OCI-LY7 (cell line): ENCODE measurements at places on chromosomes 6 and 20. TPM values are rescaled to one million over a fixed set of nuclear protein-coding genes. Genes with fewer than 3 reads are reported as not detected.

Gene ERVFRD-1
- total RNA-seq, result not detected in 2 replicates

Gene RAB32
- not detected in 2 replicates for total RNA-seq

Gene EYA2
- not detected in 2 replicates for total RNA-seq

Gene COL21A1
- total RNA-seq, result not detected in 2 replicates

Gene ADGRG6
- total RNA-seq, result not detected in 2 replicates

Gene SNAP25
- not detected in 2 replicates for total RNA-seq

DNA sequence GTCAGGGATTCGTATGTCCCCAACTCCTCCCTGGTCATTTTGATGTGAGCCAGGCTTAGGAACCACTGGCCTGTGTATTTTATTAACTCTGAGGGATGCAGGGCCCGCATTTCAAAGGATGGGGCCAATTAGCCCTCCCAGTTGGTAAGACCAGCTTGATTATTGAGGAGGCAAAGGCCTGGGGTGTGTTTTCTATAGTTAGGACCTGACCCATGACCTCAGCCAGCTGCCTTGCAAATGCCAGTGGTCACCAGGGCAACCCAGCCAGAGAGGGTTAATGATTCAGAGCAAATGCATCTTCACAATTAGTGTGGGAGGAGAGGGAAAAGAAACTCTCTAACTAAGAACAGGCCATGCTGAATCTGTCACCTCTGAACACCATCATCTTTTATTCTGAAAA, 835.4 kb downstream of the MAFB start:
- no peak for DNase-seq

DNA sequence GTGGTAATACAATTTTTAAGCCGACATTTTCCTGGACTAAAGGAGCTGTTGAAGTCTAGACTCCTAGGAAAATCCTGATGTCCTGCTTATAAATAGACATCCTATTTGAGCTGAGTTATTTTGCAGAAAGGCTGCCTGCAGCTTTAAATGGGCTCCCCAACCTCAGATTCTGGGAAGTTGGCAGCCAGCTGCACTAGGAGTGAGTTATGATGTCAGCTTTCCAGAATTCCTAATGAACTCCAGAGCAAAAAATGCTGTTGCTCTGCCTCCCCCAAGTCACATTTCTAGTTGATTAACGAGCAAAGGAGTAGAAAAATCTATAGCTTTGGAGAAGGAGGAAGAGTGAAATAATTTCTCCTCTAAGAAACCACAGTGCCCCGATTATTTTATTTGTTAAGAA, 346.3 kb upstream of the SULF2 start:
- DNase-seq, result no peak

DNA sequence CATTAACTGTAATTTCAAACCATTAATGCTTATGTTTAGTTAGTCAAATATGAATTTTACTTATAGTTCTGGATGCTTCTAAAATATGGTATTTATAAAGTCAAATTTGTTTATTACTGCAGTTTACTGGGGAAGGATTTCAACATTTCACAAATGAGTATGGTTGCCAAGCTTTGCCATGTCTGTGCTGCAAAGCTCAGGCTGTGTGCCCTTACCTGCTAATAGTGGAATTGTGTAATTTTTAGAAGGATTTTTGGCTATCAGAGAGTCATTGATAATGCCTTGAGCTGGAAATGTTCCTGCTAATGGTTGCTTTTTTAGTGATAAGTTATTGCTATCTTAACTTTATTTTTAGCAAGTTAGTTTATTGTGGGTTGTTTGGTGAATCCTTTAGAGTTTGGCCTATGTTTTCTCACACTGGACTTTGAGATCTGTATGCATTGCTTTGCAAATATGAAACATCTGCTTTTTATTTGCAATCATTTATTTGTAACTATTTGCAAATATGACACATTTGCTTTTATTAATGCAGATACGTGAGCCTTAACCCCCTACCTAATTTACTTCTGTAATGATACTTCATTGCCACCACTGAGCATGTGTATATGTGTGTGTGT, 105.8 kb downstream of the CD109 start:
- DNase-seq, result no peak

DNA sequence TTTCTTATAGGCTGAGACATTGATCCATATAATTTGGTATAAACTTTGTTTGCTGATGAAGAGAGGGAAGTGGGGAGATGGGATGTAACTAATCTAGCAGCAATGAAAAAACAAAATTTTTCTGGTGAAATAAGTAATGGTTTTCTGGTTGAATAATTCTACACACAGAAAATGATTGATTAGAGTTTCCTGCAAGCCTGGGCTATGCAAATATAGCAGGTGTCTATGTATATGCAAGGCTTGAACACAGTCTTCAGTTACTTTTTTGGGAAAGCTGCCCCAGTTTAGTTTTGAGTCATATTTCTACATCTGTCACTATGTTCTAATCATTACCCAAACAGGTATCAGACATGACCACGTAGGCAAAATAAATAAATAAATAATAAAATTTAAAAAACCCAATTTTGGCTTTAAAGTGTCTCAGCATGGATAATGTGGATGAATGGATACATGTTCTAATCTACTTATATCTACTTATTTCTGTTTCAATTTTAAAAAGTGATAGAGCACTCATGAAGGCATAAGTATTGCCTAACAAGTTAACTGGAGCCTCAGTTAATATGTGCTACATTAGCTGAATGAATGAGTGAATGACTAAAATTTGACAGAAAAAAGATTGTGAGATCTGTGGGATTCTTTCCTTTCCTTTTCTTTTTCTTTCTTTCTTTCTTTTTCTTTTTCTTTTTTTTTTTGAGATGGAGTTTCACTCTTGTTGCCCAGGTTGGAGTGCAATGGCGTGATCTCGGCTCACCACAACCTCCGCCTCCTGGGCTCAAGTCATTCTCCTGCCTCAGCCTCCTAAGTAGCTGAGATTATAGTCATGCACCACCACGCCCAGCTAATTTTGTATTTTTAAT, 37.2 kb upstream of the TFB1M start:
- peak; percentile 79 for DNase-seq

GRCh38 chr20:58028123-58028522, 200.3 kb downstream of the ANKRD60 start:
- no peak for DNase-seq

DNA sequence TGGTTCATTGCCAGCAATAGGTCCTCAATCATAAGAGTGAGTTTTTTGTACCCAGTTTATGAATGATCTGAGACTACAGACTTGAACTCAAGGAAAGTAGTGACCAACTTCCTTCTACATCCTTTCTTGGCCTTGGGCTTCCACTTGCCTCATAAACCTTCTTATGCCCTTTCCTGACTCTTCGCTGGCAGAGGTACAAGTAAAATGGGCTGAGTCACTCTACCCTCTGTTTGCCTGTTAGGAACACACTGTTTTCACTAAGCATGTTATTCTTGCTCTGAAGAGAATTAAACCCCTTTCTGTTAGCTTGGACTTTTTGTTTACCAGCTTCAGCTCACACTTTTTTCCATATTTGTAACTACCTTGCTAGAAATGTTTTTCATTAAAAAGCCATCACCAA, 74.4 kb downstream of the PKHD1 start:
- no peak for DNase-seq

- no peak for DNase-seq
These were observed 44.2 kb upstream of the RIPPLY2 start for GRCh38 chr6:83808926-83809325.

DNA sequence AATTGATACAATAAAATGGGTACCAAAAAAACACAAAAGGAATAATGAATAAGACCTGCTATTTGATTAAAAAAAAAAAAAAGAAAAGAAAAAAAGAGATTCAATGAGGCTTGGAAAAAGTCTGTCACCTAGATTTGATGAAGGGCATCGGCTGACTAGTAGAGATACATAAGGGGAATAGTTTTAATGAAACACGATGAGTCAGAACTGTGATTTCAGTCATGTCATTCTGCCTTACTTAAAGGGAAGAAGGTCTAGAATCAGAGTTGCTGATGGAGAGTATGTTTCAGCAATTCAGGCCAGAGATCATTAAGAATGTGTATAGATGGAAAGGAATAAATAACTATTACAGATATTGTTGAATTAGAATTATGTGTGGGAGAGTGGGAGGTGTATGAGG, 565.9 kb upstream of the RNF217 start:
- no peak for DNase-seq

GRCh38 chr6:165605901-165606739, 56.9 kb downstream of the PDE10A start:
- DNase-seq, result no peak

- DNase-seq, result peak; percentile 36
These were observed 1.7 kb downstream of the NUDT3 start for GRCh38 chr6:34390531-34391472.

- peak; percentile 83 for DNase-seq
These were observed 23.2 kb downstream of the RBCK1 start for GRCh38 chr20:431012-431904.

GRCh38 chr6:81940451-81940985, 188.0 kb upstream of the TENT5A start:
- DNase-seq, result no peak

DNA sequence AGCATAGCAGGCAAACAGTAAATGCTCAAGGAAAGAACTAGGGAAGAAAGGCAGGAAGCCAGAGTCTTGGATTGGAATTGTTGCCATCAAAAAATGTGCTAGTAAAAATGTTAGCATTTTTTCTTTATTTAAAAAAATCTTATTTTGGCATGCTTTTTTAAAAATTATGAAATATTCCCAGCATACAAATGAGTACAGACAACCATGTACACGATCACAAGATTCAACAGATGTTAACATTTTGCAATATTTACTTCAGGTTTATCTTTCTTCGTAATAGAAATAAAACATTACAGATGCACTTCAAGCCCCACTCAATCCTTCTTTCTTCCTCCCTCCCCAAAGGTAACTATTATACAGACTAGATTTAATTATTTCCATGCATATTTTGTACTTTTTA, 27.4 kb upstream of the NOP56 start:
- no peak for DNase-seq

DNA sequence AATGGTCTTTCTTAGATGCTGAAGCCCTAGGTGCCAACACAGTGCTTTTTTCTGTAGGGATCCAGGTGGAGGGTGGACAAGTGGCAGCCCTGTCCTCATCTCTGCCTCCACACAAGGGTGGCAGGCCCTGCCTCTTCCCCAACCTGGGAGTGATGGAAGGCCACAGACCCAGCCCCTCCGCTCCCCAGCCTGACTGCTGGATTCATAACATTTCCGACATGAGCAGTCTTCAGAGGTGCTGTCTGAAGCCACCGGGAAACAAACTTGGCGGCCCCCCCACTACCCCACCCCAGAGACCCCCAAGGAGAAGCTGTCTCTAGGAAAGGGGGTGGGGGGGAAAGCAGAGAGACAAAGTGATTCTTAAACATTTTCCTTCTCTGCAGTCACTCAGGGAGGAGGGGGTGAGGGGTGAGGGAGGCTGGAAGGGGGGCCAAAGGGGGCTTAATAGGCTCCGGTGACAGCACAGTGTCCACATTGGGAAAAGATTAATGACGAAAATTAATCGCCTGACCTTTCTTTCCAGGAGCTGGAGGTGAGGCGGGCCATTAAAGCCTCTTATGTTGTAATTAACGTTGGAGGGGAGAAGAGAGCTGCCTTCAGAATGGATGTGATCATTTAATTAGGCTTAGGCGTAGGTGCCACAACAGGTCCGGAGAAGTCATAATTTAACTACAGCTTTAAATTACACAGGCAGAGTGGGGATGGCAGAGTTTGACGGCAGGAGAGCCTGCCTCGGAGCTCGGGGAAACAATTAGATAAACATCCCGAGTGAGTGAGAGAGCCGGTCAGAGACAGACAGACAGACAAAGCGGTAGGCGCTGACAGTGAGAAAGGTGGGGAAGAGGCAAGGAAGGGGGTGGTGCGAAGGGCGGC, 76.8 kb upstream of the FOXP4 start:
- no peak for DNase-seq

- no peak for DNase-seq
These were observed 2.4 kb upstream of the IL22RA2 start for GRCh38 chr6:137175868-137176245.

GRCh38 chr6:139881236-139881635, 506.8 kb upstream of the CITED2 start:
- no peak for DNase-seq

DNA sequence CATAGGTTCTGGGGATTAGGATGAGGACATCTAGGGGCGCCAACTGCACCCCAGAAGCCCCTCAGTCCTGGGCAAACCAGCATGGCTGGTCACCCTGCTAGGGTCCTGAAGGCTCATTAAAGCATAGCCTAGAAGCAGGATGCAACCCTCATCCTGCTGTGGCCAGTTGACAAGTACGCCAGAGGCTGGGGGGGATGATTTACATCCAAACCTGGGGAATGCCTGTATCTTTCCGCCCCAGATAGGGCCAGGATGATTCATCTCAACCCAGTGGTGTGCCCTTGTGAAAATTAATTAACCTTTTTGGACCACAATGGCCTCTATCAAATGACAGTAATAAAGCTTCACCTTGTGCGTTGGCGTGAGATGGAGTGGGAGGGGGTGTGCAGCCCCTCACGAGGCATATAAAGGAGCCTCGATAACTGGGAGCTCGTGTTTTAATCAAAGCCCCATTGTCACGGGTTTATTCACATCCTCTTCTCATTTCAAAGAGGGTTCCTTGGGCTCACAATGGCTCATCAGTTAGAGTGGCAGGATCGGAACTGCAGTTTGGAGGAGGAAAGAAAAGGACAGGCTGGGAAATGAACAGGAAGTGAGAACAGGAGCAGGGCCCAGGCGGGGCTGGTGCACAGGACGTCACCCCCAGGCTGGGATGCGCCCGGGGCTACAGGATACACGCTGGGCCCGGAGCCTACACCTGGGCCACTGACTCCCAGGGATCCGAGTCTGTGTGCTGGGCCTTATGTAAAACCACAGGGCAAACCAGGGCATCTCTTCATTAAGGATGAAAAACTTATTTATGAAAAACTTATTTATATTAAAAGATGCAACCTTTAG, 121.8 kb upstream of the PHACTR3 start:
- DNase-seq, result no peak

GRCh38 chr20:58584051-58584824, 66.8 kb upstream of the STX16 start:
- DNase-seq, result no peak

GRCh38 chr6:44270526-44271405, 516 bp downstream of the TMEM151B start:
- DNase-seq, result no peak

- no peak for DNase-seq
These were observed 132.2 kb downstream of the ZMYND8 start for GRCh38 chr20:47224300-47224791.

DNA sequence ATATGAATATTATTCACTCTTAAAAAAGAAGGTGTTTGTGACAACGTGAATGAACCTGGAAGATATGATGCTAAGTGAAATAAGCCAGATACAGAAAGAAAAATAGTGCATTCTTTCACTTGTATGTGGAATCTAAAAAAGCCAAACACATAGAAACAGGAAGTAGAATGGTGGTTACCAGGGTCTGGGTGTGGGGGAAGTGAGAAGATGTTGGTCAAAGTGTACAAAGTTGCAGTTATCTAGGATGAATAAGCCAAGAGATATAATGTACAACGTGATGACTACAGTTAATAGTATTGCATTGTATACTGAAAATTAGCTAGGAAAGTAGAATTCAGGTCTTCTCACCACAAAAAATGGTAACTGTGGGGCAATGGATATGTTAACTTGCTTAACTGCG, 151.1 kb upstream of the HCRTR2 start:
- no peak for DNase-seq
